ENCODE measurements at places on chromosomes 2 and 18.
A peak's percentile ranks its signal among the peaks of the same experiment; 100 is the strongest.

DNA sequence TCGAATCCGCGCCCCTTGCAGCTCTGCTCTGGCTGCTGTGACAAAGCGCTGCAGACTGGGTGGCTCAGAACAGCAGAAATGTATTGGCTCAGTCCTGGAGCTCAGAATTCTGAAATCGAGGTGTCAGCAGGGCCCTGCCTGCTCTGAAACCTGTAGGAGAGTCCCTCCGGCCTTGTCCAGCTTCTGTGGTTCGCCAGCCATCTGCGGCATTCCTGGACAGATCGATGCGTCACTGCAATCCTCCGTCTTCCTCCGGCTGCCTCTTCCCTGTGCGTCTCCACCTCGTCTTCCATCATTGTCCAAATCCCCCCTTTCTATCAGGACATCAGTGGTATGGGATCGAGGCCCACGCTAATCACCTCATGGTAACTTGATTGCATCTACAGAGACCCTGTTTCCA is 115.2 kb downstream of the RNF144A start:
- DNase-seq: no peak

- no peak for DNase-seq
Observed at GRCh38 chr2:40165509-40165844, 286.4 kb downstream of the SLC8A1 start.

- DNase-seq: no peak
Observed at GRCh38 chr2:63866009-63866709, 24.5 kb downstream of the UGP2 start.

GRCh38 chr2:135786823-135787222 is 45.2 kb downstream of the UBXN4 start:
- DNase-seq: no peak

DNA sequence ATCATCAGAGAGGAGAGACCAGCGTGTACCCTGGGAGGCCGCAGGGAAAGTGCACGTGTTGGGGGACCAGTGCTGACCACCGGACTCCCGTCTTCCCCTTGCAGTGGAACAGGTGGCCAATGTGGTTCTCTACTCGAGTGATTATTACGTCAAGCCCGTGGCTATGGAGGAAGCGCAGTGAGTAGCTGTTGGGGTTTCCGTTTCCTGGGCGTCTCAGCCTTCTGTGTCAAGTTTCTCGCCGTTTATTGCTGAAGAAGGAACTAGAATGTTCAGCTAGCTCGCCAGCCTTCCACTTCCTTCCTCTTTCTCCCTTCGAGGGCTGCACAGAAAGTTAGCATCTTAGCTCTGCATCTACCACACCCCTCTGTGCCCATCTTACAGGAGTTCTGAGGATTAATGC is 22.8 kb upstream of the DGKD start:
- DNase-seq: peak; percentile 52

- no peak for DNase-seq
Observed at GRCh38 chr2:222936705-222937104, 75.9 kb downstream of the ACSL3 start.

DNA sequence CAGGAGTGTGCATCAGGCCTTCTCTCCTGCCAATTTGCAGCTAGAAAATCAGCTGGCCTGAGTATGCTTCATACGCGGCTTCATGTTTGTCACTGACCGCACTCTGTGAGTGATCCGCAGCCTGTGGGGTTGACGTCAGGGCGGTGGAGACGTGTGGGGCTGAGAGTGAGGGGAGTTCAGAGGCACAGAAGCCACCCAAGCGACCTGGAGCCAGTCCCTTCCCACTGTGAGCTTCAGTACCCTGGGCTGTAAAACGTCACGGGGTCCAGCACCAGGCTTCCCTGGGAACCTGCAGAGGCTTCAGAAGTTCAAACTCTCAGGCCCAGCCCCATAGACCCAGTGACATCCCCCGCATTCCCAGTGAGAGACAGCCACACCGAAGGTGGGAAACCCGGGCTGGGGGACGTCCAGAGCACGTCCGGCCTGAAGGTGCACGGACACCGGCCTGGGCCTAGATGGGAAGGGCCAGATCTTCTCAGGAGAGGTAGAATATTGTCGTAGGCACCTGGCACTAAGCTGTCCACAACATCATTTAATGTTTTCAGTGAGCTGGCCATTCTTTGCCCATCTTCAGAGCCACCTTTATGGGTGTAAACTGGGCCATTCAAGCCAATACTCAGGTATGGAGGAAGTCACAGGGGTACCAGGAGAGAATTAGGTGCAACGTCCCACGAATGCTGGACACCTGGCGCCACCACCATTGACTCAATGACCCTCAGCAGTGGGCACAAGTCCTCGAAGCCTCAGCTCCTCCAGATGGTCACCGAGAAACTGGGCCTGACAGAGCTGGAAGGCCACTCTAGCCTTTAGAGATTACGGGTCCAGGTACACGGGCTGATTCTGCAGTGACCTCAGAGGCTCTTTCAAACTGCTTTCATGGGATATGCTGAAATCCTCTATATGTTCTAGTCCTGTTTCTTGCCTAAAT is 235.6 kb upstream of the MYT1L start:
- no peak for DNase-seq
